ENCODE measurements at places on chromosomes 7 and 10. TPM values are rescaled to one million over a fixed set of nuclear protein-coding genes. Genes with fewer than 3 reads are reported as not detected.

The ASB4 gene
- not detected for polyA plus RNA-seq

DNA sequence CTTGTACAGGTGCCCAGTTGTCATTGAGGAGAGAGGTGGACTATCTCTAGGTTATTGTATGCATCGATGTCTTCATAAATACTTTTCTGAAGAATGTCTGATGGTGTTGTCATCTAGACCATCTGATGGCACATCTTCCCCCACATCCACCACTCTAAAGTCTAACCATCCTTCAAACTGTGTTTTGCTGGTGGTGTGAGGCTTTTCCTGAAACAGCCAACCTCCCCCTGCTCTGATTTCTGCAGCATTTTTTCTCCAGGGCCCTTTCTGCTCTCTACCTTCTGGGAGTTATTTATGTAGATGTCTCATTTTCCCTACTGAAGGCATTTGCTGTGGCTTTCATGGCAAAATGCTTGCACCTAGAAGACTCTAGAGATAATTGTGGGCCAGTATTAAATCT lies 1.5 kb downstream of the PLCE1 start:
- no peak for DNase-seq
- H3K4me3 ChIP-seq, result no peak overlapping the region
- H3K4me1 ChIP-seq, result no peaks in the 10 kb centered on the region
- peaks cover 78% of the 10 kb centered on the region for H3K27me3 ChIP-seq

DNA sequence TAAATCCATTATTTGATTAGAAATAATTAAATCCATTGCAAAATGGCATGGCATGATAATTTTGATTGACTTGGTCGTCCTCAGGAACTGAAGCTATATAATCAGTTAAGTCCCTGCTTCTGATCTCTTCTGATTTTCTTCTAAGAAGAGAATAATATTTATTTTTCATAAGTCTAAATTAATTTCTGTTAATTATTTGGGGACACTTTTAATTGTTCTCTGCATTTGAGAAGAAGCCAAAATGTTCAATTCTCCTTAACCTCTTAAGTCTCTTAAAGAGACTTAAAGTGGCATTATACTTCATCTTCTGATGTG lies 67.2 kb downstream of the CAV1 start:
- DNase-seq, result no peak
- no peaks in the 10 kb centered on the region for H3K36me3 ChIP-seq
- peak overlapping the region; percentile 36 for H3K27ac ChIP-seq
- H3K4me1 ChIP-seq, result peaks cover 21% of the 10 kb centered on the region

DNA sequence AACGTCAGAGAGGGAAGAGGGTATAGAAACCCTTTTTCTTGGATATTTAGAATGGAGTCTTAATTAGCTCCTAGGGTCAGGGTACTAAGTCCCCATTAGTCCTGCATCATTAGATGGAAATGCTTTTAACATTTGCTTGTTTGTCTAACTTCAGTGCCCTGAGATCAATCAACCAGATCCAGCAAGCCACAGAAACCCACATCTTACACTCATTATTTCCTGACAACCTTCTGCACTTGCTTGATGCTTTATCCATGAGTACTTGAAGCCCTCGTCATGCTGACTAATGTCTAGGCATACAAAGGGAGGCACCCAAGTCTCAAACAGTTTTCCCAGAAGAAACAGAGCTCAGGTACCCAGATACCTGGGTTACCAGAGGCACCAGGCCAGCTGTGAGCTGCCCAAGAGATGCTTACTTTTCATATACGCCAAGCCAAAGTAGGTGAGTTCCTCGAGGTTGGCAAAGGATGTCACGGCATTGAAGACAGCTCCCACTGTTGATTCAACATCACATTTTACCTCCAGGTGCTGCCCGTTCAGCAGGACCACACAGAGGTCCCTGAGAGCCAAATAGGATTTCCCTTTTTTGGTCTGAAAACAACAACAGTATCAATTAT lies 42.7 kb downstream of the FRMPD2 start:
- no peak overlapping the region for H3K4me3 ChIP-seq
- no peaks in the 10 kb centered on the region for H3K36me3 ChIP-seq
- no peak for DNase-seq

- H3K27me3 ChIP-seq, result no peaks in the 10 kb centered on the region
- no peak overlapping the region for H3K4me3 ChIP-seq
- peak overlapping the region; percentile 78 for H3K27ac ChIP-seq
- peaks cover 25% of the 10 kb centered on the region for H3K4me1 ChIP-seq
- H3K36me3 ChIP-seq, result no peaks in the 10 kb centered on the region
These were observed 7.3 kb downstream of the SLC25A13 start for GRCh38 chr7:96314402-96315124.
